ENCODE measurements at places on chromosomes 7 and 10. TPM values are rescaled to one million over a fixed set of nuclear protein-coding genes. Genes with fewer than 3 reads are reported as not detected.

The EBF3 gene
- total RNA-seq: 8.4 TPM

The JAKMIP3 gene
- total RNA-seq: 0.23 TPM

The ZNF248 gene
- 15.1 TPM for total RNA-seq

The DPYSL4 gene
- total RNA-seq: 1.4 TPM

The ATG9B gene
- total RNA-seq: not detected

The CALHM2 gene
- 52.8 TPM for total RNA-seq

The WNT8B gene
- total RNA-seq: not detected

The ANKRD61 gene
- total RNA-seq: not detected

The ST7 gene
- total RNA-seq: 35.3 TPM

The OTUD1 gene
- 23.5 TPM for total RNA-seq

The PNLIPRP3 gene
- total RNA-seq: not detected

The GOLGA7B gene
- 0.45 TPM for total RNA-seq

Data from aorta (tissue), 5 donors.